ENCODE measurements at places on chromosomes 6 and 20.

DNA sequence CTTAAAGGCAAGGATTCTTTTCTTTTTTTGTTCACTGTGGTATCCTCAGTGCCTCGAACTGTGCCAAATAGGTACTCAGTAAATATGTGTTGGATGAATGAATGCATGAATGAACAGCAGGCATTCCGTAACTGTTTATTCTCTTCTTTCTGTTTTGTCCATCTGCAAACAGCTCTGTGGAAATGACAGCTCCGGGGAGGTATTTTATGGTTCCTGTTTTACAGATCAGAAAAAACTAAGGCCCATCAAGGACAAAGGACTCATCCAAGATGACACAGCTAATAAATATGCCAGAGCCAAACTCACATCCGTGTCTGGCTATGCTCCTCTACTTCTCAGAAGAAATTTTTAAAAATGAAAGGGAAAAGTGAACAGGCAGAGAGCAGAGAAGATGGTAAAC lies 21.0 kb downstream of the JPH2 start:
- DNase-seq = no peak

DNA sequence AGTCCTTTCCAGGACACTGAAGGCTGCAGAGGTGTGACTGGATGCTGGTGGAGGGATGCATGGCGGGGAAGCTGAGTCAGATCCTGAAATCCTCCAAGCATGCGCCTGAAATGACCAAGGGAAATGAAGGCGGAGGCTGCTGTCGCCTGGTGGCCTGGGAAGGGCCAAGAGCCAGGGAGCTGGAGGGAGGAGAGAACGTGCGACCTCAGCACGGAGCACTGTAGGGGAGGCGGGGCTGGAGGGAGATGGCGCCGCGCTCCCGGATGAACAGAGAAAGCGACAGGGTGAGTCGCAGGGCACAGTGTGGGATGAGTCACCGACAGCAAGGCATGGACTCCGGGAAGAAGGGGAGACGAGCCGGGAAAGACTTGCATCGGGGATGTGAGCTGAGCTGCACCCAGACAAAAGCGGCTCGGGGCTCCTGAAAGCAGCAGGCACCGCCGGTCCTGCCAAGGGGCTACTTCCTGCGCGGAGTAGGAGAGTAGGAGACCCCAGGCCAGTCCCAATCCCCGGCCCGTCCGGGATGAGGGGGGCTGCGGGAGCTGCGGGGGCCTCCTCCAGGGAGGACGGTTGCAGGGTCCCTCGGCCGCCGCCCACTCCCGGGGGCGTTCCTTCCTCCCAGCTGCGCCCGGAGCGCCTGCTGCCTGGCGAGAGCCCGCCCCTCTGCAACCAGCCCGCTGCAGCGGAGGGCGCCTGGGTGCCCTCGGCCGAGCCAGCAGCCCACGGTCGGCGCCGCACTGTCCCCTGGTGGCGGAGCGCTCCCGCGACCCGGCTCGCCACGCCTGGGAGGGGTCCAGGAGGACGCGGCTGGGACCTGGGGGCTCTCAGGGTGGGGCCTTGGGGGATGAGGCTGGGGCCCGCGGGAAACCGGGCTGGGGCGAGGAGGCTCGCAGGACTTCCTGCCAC lies 11.0 kb upstream of the NQO2 start:
- DNase-seq = peak; percentile 75

GRCh38 chr6:132220800-132221199 lies 180.5 kb downstream of the MOXD1 start:
- DNase-seq = no peak

GRCh38 chr6:93416571-93417420 lies 2.6 kb downstream of the EPHA7 start:
- DNase-seq = peak; percentile 77

GRCh38 chr20:50085481-50086365 lies 27.2 kb downstream of the UBE2V1 start:
- DNase-seq = no peak

- no peak for DNase-seq
Measured at GRCh38 chr6:87907521-87907920, 140.1 kb upstream of the SPACA1 start.

GRCh38 chr20:62850333-62850974 lies 11.2 kb downstream of the TCFL5 start:
- no peak for DNase-seq

- no peak for DNase-seq
Measured at GRCh38 chr6:116847227-116847626, 18.3 kb upstream of the GPRC6A start.

GRCh38 chr20:62846166-62846890 lies 15.3 kb downstream of the TCFL5 start:
- no peak for DNase-seq

DNA sequence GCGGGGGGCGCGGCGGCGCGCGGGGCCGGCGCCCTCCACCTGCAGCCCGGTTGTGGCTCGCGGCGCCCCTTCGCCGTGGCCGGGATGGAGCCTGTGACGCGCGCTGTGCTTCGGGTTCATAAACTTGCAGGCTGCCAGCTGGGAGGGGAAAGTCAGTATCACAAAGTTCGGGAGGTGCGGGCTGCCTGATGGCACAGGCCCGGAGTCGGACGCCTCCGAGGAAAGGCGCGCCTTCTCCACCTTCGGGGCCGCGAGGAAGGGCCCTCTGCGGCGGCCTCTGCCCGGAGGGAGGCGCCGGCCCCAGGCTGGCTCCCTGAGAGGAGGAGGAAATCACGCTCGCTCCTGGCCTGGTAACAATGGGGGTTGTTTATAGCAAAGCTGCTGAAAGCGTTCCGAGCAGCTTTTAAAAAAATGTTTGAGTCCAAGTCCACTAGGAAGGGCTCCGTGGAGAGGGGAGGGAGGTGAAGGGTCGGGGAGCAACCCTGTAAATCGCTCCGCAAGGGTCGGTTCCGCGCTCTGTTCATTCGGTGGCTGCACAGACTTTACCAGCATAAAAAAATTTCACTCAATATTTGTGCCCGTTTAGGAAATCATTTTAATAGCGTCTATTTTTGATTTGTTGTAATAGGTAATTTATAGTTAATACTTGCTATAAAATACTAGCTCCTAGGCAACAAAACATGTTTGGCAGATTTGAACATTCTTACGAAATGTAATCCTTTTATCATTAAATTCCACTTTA lies 1.0 kb downstream of the AFDN start:
- no peak for DNase-seq

Measured in NCI-H187 (cell line).